ENCODE measurements at places on chromosomes 13 and 19. TPM values are rescaled to one million over a fixed set of nuclear protein-coding genes. Genes with fewer than 3 reads are reported as not detected.
A peak's percentile ranks its signal among the peaks of the same experiment; 100 is the strongest.

- H3K4me3 ChIP-seq, result no peak overlapping the region
- DNase-seq, result no peak
- H3K36me3 ChIP-seq, result no peaks in the 10 kb centered on the region
- no peaks in the 10 kb centered on the region for H3K4me1 ChIP-seq
Measured at GRCh38 chr13:74217811-74218210, 83.6 kb upstream of the KLF12 start.

FSTL3 gene
- 13.0 TPM for total RNA-seq

DNA sequence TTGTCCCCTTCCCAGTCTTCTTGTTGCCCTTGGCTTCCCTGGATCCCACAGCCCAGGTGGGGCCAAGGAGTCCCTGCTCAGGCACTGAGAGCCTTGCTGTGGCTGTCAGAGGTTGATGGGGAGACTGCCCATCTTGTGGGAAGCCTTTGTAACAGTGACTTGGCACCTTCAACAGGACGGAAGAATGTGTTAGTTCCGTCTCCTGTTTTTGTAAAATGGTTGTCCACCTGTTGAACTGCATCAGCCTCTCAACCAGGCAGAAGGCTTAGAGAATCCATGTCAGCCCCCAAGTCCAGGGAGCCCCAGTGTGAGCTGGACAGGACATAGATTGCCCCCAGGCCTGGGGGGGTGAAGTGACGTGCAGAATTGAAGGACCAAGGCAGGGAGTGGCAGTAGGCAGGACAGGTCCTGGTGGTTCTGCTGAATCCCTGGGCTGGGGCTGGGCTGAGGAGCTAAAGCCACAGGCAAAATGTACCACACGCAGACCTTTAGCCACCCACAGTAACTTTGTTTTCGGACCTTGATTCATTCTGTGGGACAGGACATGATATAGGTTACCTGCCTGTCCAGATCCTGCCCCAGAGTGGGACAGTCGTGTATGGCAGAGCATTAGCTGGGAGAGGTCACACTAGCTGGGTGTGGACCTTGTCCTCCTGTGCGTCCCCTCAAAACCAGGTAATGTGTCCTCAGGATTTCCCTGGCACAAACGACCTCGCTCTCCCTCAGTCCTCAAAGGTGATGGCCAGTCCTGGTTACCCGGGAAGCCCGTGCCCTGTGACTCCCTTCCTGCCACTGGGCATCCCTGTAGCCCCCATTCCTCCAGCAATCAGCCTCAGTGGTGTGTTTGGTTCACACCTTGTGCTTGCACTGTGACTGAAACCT, 47.0 kb downstream of the GATAD2A start:
- H3K36me3 ChIP-seq, result peaks cover 6% of the 10 kb centered on the region
- H3K4me3 ChIP-seq, result no peak overlapping the region
- no peaks in the 10 kb centered on the region for H3K27me3 ChIP-seq
- H3K4me1 ChIP-seq, result peaks cover 33% of the 10 kb centered on the region
- peak overlapping the region; percentile 78 for H3K27ac ChIP-seq

DNA sequence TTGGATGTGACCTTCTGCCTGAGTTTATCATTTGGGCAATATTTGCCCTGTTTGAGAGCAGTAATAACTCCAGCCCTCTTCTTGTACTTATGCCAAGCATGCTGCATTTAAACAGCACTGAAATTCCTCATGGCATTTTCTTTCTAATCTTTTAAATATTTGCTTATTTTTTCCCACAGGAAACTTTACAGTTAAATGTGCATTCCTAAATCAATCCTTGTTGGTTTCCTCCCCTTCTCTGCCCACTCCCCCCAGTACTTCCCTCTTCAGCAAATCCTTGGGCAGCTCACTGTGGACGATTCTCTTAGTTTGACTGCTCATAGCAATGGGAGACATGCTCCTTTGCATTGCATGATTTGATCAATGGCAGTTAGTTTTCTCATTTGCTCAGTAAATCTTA, 68.7 kb downstream of the RAP2A start:
- H3K27ac ChIP-seq, result no peak overlapping the region
- DNase-seq, result no peak
- H3K4me1 ChIP-seq, result peaks cover 4% of the 10 kb centered on the region

- no peak overlapping the region for H3K4me3 ChIP-seq
- H3K36me3 ChIP-seq, result no peaks in the 10 kb centered on the region
- no peaks in the 10 kb centered on the region for H3K27me3 ChIP-seq
Measured at GRCh38 chr13:99737481-99738245, 233.9 kb downstream of the ZIC5 start.

RASIP1 gene
- total RNA-seq, result 30.3 TPM

- no peaks in the 10 kb centered on the region for H3K36me3 ChIP-seq
- no peaks in the 10 kb centered on the region for H3K27me3 ChIP-seq
- H3K4me1 ChIP-seq, result peaks cover 5% of the 10 kb centered on the region
- H3K27ac ChIP-seq, result no peak overlapping the region
- no peak overlapping the region for H3K4me3 ChIP-seq
- no peak for DNase-seq
Measured at GRCh38 chr19:35074426-35075201, 33.1 kb downstream of the HPN start.

GRCh38 chr19:11347546-11348039, 1.3 kb downstream of the CCDC159 start:
- H3K36me3 ChIP-seq, result no peaks in the 10 kb centered on the region
- peaks cover 28% of the 10 kb centered on the region for H3K4me1 ChIP-seq
- no peak overlapping the region for H3K4me3 ChIP-seq
- H3K27me3 ChIP-seq, result no peaks in the 10 kb centered on the region

GRCh38 chr19:54352546-54352945, 12.2 kb downstream of the LAIR1 start:
- no peak for DNase-seq
- no peak overlapping the region for H3K4me3 ChIP-seq
- H3K4me1 ChIP-seq, result peaks cover 87% of the 10 kb centered on the region
- peak overlapping the region; percentile 67 for H3K27ac ChIP-seq

DNA sequence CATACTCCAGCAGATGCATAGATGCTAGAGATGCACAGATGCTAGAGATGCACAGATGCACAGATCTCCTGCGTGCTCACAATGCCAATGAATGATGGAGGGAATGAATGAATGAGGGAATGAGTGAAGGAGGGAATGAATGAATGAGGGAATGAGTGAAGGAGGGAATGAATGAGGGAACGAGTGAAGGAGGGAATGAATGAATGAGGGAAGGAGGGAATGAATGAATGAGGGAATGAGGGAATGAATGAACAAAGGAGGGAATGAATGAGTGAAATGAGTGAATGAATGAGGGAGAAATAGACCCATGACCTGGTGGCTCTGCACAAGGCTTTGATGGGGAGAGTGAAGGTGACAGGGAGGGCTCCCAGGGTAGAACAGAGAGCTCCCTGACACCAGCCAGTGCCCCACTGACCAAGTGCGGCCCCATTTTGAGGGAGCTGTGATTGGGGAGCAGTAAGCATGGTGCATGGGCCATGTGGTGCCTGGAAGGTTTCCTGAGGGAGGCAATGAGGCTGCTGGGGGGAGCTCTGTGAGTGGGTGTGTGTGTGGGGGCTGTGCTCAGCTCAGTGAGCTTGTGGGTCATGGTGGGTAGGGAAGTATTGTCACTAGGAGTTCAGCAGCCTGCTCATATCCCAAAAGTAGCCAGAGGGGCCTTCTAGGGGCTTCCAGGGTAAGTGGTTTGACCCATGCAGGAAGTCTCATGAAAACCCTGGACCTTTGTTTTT, 12.7 kb downstream of the SLC27A1 start:
- H3K36me3 ChIP-seq, result no peaks in the 10 kb centered on the region
- no peak for DNase-seq
- no peaks in the 10 kb centered on the region for H3K27me3 ChIP-seq
- H3K4me1 ChIP-seq, result peaks cover 18% of the 10 kb centered on the region

PRKCG gene
- not detected for total RNA-seq

DNA sequence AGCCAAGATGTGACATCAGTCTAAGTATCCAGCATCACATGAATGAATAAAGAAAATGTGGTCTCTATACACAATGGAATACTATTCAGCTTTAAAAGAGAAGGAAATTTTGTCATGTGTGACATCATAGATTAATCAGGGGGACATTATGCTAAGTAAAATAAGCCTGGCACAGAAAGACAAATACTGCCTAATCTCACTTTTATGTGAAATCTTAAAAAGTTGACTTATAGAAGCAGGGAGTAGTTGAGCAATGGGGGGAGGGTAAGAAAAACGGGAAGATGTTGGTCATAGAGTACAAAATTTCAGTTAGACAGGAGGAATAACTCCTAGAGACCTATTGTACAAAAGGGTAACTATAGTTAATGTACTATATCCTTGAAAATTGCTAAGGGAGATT, 10.4 kb upstream of the LCP1 start:
- no peaks in the 10 kb centered on the region for H3K36me3 ChIP-seq
- no peak for DNase-seq
- H3K27ac ChIP-seq, result no peak overlapping the region
- H3K27me3 ChIP-seq, result no peaks in the 10 kb centered on the region
- H3K4me3 ChIP-seq, result no peak overlapping the region
- no peaks in the 10 kb centered on the region for H3K4me1 ChIP-seq

- H3K4me3 ChIP-seq, result no peak overlapping the region
- H3K4me1 ChIP-seq, result peaks cover 100% of the 10 kb centered on the region
- no peak for DNase-seq
- H3K27ac ChIP-seq, result peak overlapping the region; percentile 84
- H3K36me3 ChIP-seq, result no peaks in the 10 kb centered on the region
- no peaks in the 10 kb centered on the region for H3K27me3 ChIP-seq
Measured at GRCh38 chr13:98508280-98508679, 68.6 kb downstream of the STK24 start.

PSG11 gene
- not detected for total RNA-seq

GRCh38 chr19:6138066-6138465, 2.6 kb downstream of the ACSBG2 start:
- no peak for DNase-seq
- H3K27me3 ChIP-seq, result no peaks in the 10 kb centered on the region
- no peaks in the 10 kb centered on the region for H3K36me3 ChIP-seq
- H3K4me3 ChIP-seq, result no peak overlapping the region

DNA sequence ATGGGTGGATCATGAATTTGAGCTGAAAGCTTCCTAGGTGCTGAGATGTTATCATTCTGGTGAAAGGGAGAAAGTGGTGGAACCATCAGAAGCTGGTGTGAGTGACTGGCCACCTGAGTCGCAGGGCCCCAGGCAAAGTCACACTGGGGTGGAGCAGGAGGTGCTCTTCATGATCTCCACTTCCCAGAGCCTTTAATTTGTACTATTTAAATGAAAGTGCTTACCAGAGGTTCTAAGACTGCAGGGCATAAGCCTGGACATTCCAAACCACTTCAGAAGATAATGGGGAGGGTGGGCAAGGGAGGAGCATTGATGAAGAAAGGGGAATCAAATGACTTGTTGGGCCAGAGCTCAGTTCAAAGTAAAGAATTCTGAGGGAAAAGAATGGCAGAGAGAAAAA, 156.1 kb downstream of the RGCC start:
- DNase-seq, result no peak
- H3K36me3 ChIP-seq, result peaks cover 59% of the 10 kb centered on the region
- H3K27me3 ChIP-seq, result no peaks in the 10 kb centered on the region
- no peak overlapping the region for H3K4me3 ChIP-seq

SYCN gene
- total RNA-seq, result not detected

EID2B gene
- 4.5 TPM for total RNA-seq

- no peaks in the 10 kb centered on the region for H3K36me3 ChIP-seq
- no peaks in the 10 kb centered on the region for H3K4me1 ChIP-seq
- no peaks in the 10 kb centered on the region for H3K27me3 ChIP-seq
- no peak overlapping the region for H3K4me3 ChIP-seq
- DNase-seq, result no peak
Measured at GRCh38 chr13:64675255-64675892, 2554.8 kb downstream of the PCDH9 start.

DNA sequence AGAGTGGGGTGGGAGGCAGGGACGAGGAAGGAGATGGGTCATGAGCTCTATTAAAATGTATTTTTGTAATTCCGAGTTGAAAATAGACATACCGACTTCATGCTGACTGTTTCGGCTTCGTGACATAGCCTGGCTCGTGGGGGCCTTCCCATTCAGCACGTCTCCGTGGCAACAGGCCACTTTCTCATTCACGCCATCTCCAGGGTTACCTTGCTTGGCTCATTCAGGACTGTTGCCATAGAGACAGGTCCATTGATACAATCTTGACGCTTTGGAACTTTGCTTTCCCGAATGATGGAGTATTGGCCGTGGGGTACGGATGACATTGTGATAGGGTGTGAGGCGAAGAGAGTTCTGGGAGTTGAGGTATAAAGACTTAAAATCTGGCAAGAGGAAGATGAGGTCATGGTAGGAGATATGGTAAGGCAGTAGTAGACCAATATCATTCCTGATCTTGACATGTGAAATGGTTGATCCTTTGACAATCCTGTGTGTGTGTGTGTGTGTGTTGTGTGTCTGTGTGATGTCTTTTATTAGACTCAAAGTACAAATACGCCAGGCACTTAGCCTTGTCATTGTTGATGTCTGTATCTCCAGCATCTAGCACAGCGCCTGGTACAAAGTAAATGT, 97.3 kb downstream of the CACNA1A start:
- H3K36me3 ChIP-seq, result no peaks in the 10 kb centered on the region
- H3K27ac ChIP-seq, result no peak overlapping the region
- no peaks in the 10 kb centered on the region for H3K27me3 ChIP-seq
- DNase-seq, result no peak
- H3K4me3 ChIP-seq, result no peak overlapping the region
- H3K4me1 ChIP-seq, result no peaks in the 10 kb centered on the region

DNA sequence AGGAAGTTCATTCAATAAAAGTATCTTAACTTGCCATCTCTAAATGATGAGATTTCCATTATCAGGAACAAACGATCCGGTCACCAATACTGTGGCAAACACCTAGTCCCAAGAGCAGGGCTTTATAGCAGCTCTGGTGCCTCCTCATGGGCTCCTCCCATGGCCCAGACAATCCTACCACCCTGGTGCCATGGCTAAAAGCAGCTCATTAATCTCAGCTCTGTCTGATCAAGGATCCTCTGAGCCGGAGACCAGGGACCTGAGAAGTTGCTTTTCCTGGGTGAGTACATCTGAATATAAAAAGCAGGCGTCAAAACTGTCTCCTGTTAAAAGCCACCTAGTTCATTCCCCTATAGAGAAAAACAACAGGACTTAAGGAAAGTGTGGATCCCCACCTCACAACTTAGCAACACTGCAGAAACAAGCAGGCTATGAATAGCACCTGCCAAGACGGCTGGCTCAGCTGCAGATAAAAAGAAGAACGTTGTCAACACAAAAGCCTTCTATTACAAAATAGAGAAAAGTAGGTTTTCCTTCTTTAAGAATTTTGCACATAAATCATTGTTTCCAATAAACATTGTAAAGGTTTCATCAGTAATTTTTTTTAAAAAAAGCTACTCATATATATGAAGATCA, 30.3 kb downstream of the TSHZ3 start:
- no peaks in the 10 kb centered on the region for H3K36me3 ChIP-seq
- H3K27ac ChIP-seq, result no peak overlapping the region
- H3K4me3 ChIP-seq, result no peak overlapping the region
- no peaks in the 10 kb centered on the region for H3K27me3 ChIP-seq
- no peak for DNase-seq
- H3K4me1 ChIP-seq, result peaks cover 32% of the 10 kb centered on the region

GRCh38 chr13:79477968-79478367, 3.0 kb upstream of the NDFIP2 start:
- DNase-seq, result no peak
- H3K36me3 ChIP-seq, result no peaks in the 10 kb centered on the region
- H3K27ac ChIP-seq, result no peak overlapping the region
- no peak overlapping the region for H3K4me3 ChIP-seq
- no peaks in the 10 kb centered on the region for H3K27me3 ChIP-seq
